CD4-positive, CD25-positive, alpha-beta regulatory T cell (primary cell): ENCODE measurements at places on chromosomes 7 and 10. TPM values are rescaled to one million over a fixed set of nuclear protein-coding genes. Genes with fewer than 3 reads are reported as not detected.

SLC26A5 gene
- total RNA-seq: not detected

NODAL gene
- total RNA-seq: not detected

LIPJ gene
- total RNA-seq: not detected

CLCN1 gene
- total RNA-seq: not detected

GPR158 gene
- not detected for total RNA-seq

TMEM273 gene
- total RNA-seq: 7.9 TPM

TSPAN33 gene
- 4.5 TPM for total RNA-seq

MMD2 gene
- total RNA-seq: not detected

EBLN1 gene
- total RNA-seq: not detected

EGR2 gene
- 7.5 TPM for total RNA-seq

CNPY1 gene
- not detected for total RNA-seq

PRSS1 gene
- not detected for total RNA-seq

OR2A42 gene
- 0.30 TPM for total RNA-seq

TACC2 gene
- total RNA-seq: not detected

CCDC146 gene
- total RNA-seq: 20.1 TPM

CPXM2 gene
- total RNA-seq: not detected

PSPH gene
- total RNA-seq: 1.5 TPM

LRRN3 gene
- 1.7 TPM for total RNA-seq

CYP2E1 gene
- total RNA-seq: 0.37 TPM

C10orf53 gene
- total RNA-seq: not detected

HDAC9 gene
- 10.4 TPM for total RNA-seq

LIPK gene
- total RNA-seq: not detected

ANK3 gene
- total RNA-seq: 32.6 TPM

BLNK gene
- total RNA-seq: 0.35 TPM
